Activated naive CD4-positive, alpha-beta T cell treated with anti-CD3 and anti-CD28 coated beads for 36 hours (primary cell): ENCODE measurements at places on chromosomes 4 and X. TPM values are rescaled to one million over a fixed set of nuclear protein-coding genes. Genes with fewer than 3 reads are reported as not detected.

DNA sequence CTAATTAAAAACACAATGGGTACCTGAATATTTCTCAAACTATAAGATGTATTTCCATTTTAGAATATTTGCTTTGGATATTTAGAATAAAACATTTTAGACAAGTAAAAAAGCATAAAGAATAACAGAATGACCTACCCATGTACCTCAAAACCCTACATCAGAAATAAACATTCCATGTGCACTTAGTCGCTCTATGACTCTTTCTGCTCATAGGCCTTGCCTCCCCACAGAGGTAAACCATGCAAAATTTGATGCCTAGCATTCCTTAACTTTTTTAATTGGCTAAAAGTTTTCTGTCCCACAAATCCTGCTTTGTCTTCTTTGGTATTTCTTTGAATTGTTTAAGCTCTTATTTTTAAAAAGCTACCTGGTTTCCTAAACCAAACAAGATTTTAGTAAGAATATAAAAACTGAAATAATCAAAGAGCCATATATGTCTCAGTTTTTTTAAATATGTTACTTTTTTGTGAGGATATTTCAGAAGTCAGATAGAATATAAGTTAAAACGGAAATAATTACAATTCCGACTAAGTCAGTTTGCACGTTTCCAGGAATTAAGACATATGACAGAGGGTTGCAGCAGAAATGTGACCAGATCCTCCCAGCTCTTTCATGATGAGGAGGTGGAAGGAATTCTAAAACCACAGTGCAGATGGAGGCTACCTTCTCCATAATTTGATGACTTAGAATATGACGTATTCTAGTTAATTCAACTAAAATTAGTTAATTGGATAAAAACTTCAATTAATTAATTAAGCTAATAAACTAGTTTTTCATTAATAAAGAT is 102.5 kb downstream of the FIP1L1 start:
- no peak for DNase-seq

DNA sequence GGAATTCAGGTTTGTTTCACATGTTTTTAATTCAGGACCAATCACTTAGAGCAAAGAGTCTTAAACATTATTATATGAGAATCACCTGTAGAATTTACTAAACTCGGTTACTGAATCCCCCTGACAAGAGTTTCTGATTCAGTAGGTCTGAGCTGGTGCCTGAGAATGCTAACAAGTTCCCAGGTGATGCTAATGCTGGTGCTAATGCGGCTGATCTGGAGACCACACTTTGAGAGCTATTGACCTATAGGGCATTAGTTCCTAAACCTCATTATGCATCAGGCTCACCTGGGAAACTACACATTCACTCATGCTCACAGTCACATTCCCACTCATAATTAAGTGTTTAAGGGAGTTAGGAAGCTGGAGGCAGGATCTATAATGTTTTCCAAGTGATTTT is 36.1 kb upstream of the NUDT6 start:
- DNase-seq, result no peak

DNA sequence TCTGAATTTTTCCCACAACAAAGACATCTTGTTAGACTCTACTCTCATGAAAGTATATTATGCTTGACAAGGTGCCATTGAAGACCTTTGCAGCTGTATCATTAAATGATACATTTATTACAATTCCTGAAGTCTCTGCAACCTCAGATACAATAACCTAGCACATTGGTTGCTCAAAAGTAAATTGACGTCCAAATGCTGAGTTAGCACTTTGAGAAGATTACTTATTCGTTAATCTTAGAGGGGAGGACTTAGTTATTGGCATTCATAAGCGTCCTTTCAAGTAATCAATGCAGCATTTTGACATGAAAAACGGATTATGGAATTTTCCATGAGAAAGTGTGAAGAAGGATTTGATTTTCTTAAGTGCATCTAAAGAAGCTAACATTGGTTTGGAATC is 151.6 kb downstream of the ARSF start:
- DNase-seq, result no peak

DNA sequence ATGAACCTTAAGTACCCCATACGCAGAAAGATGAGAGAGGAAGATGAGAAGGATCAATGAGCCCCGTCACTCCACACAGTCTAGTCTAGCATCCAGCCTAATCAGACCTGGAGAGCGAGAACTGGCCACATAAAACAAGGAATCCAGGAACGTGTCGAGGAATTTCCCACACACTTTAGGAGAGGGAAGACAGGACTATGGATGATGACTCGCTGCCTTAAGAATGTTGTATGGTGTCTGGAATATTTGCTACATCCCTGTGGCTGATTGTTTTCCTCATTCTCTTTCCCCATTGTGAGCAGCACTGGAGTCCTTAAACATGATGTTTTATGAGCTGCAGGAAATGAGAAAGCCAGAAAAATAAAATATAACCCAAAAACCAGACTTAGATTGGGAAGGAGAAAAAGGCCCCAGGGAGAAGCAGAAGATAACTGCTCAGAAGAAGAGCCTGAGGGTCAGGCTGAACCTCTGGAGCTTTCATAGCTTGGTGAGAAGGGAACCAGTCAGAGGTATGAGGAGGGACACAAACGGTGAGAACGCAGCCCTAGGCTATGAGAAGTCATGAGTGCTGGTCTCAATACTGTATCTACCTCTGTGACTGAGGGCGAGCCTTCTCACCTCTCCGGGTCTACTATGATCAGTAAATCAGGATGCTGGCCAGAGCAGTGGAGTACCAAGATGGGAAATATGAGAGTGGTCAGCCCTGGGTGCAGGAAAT is 139.5 kb upstream of the NOCT start:
- no peak for DNase-seq

GRCh38 chr4:183303301-183303700 is 16.8 kb downstream of the CLDN22 start:
- no peak for DNase-seq

GRCh38 chr4:138572007-138572406 is 329.9 kb upstream of the SLC7A11 start:
- DNase-seq, result no peak

DNA sequence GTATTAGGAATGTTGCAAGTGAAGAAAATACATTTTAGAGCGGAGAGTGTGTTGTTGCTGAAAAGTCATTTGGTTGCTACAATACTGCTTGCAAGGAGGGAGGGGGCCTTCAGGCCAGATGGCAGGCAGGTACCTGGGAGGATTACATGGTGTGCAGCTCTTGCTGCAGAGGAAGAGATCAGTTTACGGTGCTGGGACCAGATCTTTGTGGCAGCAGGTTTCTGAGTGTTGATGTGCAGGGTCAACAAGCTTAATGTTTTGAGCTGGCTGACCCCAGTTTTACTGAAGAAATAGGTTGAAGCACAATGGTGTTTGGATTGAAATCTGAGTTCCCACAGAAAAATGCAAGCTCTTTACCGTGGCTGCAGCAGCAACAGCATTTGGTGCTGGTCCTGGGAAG is 96.4 kb upstream of the DDIT4L start:
- DNase-seq, result no peak

GRCh38 chrX:1493877-1494510 is 41.3 kb upstream of the ASMTL start:
- peak; percentile 5 for DNase-seq

DNA sequence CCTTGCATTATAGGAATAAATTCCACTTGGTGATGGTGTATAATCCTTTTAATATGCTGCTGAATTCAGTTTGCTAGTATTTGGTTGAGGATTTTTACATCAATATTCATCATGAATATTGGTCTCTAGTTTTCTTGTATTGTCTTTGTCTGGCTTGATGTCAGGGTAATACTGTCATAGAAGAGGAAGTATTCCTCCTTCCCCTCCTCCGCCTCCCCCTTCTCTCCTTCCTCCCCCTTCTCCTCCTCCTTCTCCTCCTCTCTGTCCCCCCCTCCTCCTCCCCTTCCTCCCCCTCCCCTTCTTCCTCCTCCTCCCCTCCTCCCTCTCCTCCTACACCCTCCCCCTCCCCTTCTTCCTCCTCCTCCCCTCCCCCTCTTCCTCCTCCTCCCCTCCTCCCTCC is 65.8 kb downstream of the RGS12 start:
- no peak for DNase-seq

MAGEA2B gene
- not detected for total RNA-seq

NKX3-2 gene
- not detected for total RNA-seq

PPEF1 gene
- 0.60 TPM for total RNA-seq

CXCL3 gene
- total RNA-seq, result not detected
